Hematopoietic multipotent progenitor cell (in vitro differentiated cells): ENCODE measurements at places on chromosomes 7 and 10. TPM values are rescaled to one million over a fixed set of nuclear protein-coding genes. Genes with fewer than 3 reads are reported as not detected.

The KIF11 gene
- total RNA-seq = 1.6 TPM

- no peak for DNase-seq
Observed at GRCh38 chr10:17412323-17412722, 42.1 kb downstream of the ST8SIA6 start.

DNA sequence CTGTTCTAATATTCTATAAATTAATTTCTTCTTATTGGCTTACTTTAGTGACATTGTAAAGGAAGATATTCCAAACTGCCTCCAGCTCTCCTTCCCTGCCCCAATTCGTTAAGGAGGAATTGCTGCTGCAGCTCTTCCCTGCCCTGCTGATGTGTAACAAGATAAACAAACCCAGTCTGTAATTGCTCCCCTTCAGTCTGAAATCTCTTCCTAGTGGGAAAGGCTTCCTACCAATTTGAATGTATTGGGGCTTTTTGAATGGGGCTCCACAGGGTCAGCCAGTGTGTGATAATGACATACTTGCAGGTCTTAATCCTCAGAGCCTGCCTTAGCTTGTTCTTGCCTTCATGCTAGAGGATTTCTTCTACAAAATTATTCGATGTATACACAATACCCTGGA, 849.9 kb upstream of the GHITM start:
- DNase-seq = no peak

DNA sequence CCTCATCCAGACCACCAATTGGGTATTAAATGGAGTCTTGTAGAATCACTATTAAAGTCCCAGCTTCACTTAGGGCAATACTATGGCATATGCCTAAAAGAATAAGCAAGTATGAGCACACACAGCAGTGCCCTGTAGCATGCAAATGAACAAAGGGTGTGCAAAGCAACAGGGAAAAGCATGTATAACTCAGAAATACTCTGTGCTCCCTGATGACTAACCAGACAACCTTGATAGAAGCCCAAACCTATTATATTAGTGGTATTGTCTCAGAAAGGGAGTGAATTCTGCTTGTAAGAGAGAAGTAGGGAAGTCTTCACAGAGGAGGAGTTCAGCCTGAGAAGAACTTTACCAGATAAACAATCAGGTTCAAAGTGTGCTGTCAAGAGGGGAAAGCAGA, 131.2 kb downstream of the DGKI start:
- no peak for DNase-seq

The SPDYE9 gene
- not detected for total RNA-seq

The LDB3 gene
- not detected for total RNA-seq

The PTPRZ1 gene
- total RNA-seq = not detected

DNA sequence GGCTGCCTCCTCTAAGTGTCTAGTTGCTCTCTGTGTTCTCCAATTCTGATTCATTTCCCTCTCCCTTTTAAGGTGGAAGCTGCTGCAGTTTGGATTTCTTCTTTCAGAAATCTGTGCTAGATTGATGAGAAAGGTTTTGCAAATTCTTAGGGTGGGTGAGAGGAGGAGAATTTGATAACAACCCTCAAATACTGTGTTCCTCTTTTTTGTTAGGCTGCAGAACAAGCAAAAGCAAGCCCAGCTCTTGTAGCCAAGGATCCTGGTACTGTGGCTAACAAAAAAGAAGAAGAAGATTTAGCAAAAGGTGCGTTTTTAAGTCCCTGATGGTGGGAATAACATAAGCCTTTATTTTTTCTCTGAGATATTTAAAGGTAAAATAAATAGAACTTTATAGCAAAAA, 49.1 kb downstream of the STAM start:
- peak; percentile 44 for DNase-seq

DNA sequence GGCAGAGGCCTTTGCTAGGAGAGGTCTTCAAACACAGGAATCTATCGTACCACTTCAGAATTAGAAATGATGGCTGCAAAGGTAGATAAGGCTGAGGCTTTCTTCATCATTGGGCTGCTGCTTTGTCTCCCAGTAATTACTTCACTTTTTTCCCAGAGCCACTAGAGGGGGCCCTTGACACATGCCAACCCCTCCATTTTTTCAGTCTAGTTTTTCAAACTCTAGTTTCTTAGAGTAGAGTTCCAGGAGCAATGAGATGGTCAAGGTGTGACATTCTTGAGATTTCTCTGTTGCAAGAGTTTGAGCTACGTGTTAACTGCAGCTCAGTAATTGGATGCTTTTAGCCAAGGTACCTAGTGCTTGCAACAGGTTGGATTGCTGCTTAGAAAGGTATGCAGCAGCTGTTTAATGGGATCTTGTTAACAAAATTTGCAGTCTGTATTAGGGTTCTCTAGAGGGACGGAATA, 33.8 kb upstream of the RBM20 start:
- DNase-seq = peak; percentile 29

- DNase-seq = no peak
Observed at GRCh38 chr7:41222746-41223145, 480.1 kb downstream of the INHBA start.

GRCh38 chr10:28624351-28624750, 53.0 kb upstream of the BAMBI start:
- DNase-seq = no peak

DNA sequence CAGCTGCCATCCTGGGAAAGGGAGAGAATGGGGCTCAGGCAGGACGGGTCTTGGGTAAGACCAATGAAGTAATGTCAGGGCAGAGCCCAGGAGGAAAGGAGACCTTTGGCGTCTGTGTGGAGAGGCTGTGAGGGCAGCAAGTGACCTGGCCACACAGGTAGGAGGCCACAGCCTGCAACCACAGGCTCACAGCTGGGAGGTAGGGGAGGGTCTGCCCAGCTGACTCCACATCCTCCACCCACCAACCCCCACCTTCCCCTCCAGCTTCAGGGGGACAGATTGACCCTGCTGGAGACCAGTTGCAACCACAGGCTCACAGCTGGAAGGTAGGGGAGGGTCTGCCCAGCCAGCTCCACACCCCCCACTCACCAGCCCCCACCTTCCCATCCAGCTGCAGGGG, 262.2 kb upstream of the TCERG1L start:
- no peak for DNase-seq

GRCh38 chr10:10527861-10528562, 489.7 kb upstream of the CELF2 start:
- DNase-seq = no peak

GRCh38 chr7:51316262-51316665, 345 bp downstream of the COBL start:
- peak; percentile 43 for DNase-seq

The PBLD gene
- total RNA-seq = 3.2 TPM

- no peak for DNase-seq
Observed at GRCh38 chr7:128108129-128108528, 76.9 kb upstream of the LRRC4 start.

GRCh38 chr7:80635533-80635932, 2.9 kb upstream of the CD36 start:
- DNase-seq = no peak

GRCh38 chr10:1214071-1214675, 158.0 kb downstream of the WDR37 start:
- DNase-seq = no peak

- DNase-seq = no peak
Observed at GRCh38 chr10:36671607-36672006, 453.8 kb upstream of the ANKRD30A start.

The CCNJ gene
- total RNA-seq = 11.8 TPM

- DNase-seq = peak; percentile 89
Observed at GRCh38 chr7:100887516-100888290, 1.8 kb downstream of the UFSP1 start.

DNA sequence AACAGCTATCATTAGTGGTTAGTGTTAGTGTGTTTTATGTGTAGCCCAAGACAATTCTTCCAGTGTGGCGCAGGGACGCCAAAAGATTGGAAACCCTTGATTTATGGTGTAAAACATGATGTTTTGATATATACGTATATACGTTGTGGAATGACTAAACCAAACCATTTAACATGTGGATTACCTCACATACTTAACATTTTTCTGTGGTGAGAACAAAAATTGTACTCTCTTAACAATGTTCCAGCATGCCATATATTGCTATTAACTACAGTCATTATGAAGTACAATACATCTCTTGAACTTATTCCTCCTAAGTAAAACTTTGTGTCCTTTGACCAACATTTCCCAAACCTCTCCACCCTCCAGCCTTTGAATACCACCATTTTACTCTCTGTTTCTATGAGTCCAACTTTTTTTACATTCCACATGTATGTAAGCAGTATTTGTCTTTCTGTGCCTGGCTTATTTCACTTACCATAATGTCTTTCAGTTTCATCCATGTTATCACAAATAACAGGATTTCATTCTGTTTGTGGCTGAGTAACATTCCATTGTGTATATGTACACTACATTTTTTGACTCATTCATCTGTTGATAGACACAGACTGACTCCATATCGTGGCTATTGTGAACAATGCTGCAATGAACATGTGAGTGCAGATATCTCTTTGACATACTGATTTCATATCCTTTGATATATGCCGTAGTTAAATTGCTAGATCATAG, 42.2 kb upstream of the MAGI2 start:
- no peak for DNase-seq

DNA sequence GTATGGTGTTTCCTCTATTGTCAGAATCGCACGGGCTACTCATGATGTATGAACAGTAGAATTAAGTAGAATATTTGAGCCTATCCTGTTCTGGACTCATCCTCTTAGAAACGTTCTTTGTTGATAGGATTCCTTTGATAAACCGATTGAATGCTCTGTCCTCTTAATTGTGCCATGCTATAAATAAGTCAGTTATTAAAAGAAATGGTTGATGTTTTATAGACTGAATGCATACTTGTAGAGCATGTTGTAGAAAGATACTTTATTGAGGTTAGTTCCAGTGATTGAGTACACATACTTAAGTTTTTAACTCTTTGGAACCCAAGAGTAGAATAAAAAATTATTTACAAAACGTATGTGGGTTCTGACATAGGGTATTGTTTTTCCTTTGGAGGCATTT, 54.9 kb upstream of the HBP1 start:
- no peak for DNase-seq

DNA sequence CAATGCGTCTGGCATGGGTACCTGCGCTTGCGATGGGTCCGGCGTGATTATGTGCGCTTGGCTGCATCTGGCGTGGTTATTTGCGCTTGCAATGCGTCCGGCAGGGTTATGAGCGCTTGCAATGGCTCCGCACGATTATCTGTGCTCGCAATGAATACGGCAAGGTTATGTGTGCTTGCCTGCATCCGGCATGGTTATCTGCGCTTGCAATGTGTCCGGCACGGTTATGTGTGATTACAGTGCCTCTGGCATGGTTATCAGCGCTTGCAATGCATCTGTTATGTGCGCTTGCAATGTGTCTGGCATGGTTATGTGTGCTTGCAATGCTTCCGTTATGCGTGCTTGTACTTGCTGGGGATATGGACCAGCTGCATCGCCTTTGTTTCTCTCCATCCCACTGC, 37.7 kb downstream of the RBAK start:
- no peak for DNase-seq

- DNase-seq = no peak
Observed at GRCh38 chr10:110758128-110758765, 113.5 kb upstream of the PDCD4 start.

DNA sequence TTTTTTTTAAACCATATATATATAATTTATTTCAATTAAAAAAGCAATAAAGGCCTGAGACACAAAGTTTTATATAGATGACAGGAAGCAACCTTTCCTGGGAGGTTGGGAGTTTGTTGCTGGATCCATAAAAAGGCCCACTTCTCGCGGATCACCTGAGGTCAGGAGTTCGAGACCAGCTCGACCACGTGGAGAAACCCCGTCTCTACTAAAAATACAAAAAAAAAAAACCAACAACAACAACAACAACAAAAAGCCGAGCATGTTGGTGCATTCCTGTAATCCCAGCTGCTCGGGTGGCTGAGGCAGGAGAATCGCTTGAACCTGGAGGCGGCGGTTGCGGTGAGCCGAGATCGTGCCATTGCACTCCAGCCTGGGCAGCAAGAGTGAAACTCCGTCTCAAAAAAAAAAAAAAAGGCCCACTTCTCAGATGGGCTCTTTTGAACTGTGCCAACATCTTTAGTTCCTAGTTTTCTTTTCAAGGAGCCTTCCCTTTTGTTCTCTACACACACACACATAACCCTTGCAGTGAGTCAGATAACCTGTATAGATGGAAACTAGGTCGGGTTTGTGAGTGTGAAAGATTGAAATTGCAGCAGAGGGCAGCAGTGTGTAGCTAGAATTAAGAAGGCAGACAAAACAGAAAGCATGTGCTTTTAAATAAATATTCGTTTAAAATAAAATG, 1.2 kb upstream of the SMNDC1 start:
- peak; percentile 86 for DNase-seq

The STOX1 gene
- total RNA-seq = 0.54 TPM

- no peak for DNase-seq
Observed at GRCh38 chr7:83684928-83685327, 36.0 kb upstream of the SEMA3E start.

- no peak for DNase-seq
Observed at GRCh38 chr7:30915005-30915601, 3.5 kb downstream of the AQP1 start.

GRCh38 chr7:75849573-75849972, 29.3 kb upstream of the RHBDD2 start:
- no peak for DNase-seq

DNA sequence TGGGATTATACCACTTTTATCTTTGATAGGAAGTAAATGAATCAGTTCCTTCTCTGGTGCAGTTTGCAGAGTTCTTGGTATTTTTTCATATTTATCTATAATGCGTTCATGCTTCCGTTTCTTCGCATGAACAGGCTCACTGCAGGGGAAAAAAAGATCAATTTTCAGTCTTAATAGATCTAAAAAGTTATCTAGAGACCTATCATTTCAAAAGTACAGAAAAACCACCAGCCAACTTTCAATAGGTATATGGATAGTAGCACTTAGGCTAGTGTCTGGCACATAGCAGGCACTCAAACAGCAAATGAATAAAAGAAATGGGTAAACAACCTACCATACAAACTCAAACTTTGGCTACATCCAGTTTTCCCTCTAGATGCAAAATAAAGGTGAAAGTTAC, 5.5 kb downstream of the NOC3L start:
- DNase-seq = no peak

- DNase-seq = no peak
Observed at GRCh38 chr7:91083855-91084644, 180.2 kb upstream of the FZD1 start.

DNA sequence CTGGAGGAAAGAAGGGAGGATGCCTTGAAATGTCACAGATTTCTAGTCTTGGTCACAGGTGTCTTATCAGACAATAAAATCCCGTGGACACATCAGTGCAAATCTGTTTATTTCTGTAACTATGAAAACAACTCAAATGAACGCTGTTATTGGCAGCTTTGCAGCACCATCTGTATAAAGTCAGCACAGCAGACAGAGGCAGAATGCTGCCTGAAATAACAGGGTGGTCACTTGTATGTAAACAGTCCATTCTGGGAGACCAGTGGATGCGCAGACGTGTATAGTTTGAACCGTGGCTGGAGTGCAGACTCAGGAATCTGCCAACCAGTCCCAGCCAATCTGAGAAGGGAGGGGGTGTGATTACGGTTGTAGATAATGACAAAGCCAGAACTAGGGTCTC, 54.8 kb downstream of the SEC23IP start:
- no peak for DNase-seq

The ALOX5 gene
- 9.2 TPM for total RNA-seq
